NCI-H1092 (cell line): ENCODE measurements at places on chromosomes 3 and 15.

DNA sequence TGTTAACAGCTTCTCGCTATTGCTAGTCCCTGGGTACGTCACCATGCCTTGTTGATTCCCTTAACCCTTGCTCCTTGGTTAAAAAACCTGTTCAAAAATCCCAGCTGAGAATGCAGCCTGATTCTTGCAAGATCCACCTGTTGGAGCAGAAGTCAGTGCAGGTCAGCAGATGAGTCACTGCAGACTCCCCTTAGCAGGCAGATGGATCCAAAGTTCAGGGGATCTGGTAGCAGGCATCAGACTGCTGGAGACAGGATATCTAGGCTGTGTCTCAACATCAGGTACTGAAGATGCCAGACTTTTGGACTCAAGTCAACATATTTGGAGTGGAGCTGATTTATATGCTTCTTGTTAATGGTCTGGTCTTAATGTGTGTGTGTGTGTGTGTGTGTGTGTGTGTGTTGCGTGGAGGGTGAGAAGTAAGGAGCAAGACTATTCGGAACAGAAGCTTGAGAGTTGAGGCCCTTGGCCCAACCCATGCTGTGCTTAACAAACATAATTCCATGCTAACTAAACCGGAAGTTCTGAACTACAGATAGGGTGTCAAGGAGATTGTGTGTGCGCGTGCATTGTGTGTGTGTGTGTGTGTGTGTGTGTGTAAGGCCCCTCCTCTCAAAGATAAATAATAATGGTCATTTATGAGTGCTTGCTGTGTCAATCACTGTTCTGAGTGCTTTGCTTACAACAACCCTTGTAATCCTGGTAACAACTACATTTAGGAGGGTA lies 1.0 kb upstream of the C3orf52 start:
- DNase-seq, result no peak

GRCh38 chr3:149122721-149123578 lies 6.5 kb upstream of the HPS3 start:
- DNase-seq, result no peak

DNA sequence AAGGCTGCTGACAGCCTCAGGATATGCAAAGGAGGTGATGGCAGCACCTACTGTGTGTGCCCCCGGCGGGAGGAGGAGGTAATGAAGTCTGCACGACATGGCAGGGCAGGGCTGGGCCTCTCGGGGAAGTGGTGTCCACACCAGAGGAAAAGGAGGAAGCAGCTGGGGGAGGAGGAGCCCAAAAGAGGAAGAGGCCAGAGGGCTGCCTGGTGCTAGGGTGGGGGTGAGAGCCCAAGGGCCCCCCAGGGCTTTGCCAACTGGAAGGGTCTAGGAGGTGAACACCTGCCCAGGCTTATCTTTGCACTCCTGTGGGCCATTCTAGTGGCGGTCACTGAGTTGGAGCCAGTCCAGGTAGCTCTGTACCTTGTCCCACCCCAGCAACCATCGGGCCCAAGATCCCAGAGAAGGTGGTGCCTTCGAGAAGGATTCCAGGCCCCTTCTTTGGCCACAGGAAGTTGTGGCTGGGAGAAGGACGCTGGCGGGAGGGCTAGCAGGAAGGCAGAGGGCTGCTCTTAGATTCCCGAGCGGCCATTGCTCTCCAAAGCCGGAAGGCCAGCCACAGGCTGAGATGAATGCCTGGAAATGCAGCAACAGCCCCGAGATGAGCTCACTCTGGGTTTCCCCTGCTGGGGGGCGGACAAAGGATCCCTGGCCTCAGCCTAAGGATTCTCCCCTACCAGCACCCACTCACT lies 7.0 kb downstream of the GNAI2 start:
- no peak for DNase-seq

GRCh38 chr3:14842277-14842676 lies 23.5 kb downstream of the FGD5 start:
- no peak for DNase-seq

DNA sequence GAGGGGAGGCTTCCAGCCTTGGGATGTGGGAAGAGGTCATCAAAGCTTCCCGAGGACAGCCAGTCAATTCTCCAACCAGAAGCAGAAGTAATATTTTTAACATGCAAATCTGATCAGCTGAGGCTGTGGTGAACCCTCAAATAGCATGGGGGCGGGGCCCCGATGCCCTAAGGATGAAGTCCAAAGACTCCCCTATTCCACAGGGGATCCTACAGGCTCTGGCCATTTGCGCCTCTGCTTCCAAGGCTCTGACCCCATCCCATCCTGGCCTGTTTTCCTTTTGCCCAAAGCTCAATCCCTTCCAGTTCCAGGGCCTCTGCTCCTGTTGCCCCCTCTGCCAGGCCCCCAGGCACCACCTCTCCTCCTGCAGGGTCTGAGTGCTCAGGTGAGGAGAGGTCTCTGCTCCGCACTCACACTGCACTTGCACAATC lies 6.7 kb upstream of the CSK start:
- DNase-seq, result no peak

GRCh38 chr3:33439546-33440327 lies 468 bp downstream of the UBP1 start:
- DNase-seq, result no peak

GRCh38 chr3:78497767-78498166 lies 1270.0 kb downstream of the ROBO1 start:
- peak; percentile 27 for DNase-seq
